GM23338 (cell line): ENCODE measurements at places on chromosomes 16 and 17. TPM values are rescaled to one million over a fixed set of nuclear protein-coding genes. Genes with fewer than 3 reads are reported as not detected.
A peak's percentile ranks its signal among the peaks of the same experiment; 100 is the strongest.

DNA sequence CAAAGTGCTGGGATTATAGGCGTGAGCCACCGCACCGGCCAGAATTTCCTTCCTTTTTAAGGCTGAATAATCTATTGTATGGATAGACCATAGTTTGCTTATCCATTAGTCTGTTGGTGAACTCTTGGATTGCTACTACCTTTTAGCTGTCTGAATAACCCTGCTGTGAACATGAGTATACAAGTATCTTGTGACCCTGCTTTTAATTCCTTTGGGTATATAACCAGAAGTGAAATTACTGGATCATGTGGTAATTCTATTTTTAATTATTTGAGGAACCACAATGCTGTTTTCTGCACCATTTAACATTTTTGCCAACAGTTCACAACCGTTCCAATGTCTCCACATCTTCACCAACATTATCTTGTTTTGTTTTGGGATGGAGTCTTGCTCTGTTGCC is 4.6 kb upstream of the OTOA start:
- no peak overlapping the region for H3K27ac ChIP-seq
- H3K36me3 ChIP-seq, result no peaks in the 10 kb centered on the region
- H3K4me1 ChIP-seq, result 0 out of 2 replicates have a peak, but pooled peaks cover 3% of the 10 kb centered on the region
- H3K27me3 ChIP-seq, result no peaks in the 10 kb centered on the region; the same call in 1 of the 2 replicates
- DNase-seq, result no peak

Gene CD300LB
- not detected in 2 replicates for polyA plus RNA-seq

GRCh38 chr17:19645734-19646201 is 2.8 kb upstream of the ALDH3A2 start:
- H3K27ac ChIP-seq, result no peak overlapping the region
- H3K27me3 ChIP-seq, result peaks cover 30% of the 10 kb centered on the region

Gene SMPD3
- 0.57 and 0.68 TPM in 2 replicates for polyA plus RNA-seq

Gene SEZ6
- 1.0 TPM in 2 replicates for polyA plus RNA-seq

DNA sequence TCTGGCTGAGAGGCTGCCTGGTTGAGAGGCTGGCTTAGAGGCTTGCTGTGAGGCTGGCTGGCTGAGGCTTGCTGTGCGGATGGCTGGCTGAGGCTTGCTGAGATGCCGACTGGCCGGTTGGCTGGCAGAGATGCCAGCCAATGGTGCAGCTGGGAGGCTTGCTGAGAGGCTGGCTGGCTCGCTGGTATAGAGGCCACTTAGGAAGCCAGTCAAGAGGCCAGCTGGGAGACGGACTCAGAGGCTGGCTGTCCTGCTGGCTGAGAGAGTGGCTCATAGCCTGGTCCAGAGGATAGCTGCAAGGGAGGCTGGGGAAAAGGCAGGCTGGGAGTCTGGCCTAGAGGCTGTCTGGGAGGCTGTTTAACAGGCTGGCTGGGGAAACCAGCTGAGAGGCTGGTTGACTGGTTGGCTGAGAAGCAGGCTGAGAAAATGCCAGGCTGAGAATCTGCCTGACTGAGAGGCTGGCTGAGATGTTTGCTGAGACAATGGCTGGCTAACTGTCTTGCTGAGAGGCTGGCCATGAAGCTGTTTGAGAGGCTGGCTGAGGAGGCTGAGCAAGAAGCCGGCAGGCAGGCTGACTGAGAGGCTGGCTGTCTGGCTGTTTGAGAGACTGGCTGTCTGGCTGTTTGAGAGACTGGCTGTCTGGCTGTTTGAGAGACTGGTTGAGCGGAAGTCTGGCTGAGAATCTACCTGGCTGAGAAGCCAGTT is 37.5 kb upstream of the ACSM2B start:
- DNase-seq, result no peak
- H3K4me1 ChIP-seq, result no peaks in the 10 kb centered on the region
- no peak overlapping the region for H3K4me3 ChIP-seq
- no peaks in the 10 kb centered on the region for H3K27me3 ChIP-seq
- no peaks in the 10 kb centered on the region for H3K36me3 ChIP-seq
- no peak overlapping the region for H3K27ac ChIP-seq

DNA sequence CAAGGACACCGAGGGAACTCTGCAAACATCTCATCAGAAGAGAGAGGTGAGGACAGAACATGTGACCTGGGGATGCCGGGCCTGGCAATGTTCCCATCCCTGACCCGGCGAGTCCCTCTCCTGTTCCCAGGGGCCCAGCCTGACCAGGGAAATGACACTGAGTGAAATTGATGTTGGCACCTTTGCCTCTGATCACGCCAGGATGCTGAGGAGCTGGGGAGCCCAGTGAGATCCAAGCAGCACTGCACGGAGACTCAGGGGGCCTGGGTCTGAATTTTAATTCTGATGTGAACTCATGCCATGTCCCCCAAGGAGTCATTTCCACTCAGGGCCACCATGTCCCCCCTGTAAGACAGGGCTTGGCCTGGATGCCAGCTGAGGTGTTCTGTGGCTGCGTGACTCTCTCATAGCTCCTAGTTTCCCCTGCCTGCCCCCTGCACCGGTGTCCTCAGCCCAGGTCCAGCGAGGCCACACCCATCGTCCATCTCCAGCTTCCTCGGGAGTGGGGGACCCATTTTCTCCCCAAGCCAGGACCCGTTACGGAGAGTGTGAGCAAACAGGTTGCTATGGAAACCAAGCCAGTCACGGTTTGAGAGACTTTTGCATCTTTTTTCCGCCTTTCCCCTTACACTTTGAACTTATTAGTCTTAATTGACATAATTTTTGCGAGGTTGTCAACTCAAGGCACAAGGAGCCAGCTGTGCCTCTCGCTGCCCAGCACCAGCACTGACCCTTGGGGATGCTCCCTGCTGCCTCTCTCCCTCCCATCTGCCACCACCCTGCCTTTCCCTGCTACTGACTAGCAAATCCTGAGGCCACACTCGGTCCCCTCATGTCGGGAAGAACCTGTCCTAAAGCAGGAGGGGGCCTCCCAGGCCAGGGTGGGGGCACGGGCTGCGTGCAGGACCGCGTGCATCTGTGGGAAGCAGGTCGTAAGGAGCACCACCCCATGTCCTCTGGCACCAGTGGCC is 150.0 kb downstream of the SDK2 start:
- no peak overlapping the region for H3K4me3 ChIP-seq
- no peaks in the 10 kb centered on the region for H3K36me3 ChIP-seq
- H3K27ac ChIP-seq, result no peak overlapping the region
- DNase-seq, result no peak
- H3K27me3 ChIP-seq, result no peaks in the 10 kb centered on the region

GRCh38 chr16:58098207-58099096 is 30.7 kb downstream of the CFAP20 start:
- no peak overlapping the region for H3K27ac ChIP-seq
- H3K4me1 ChIP-seq, result peaks cover 11% of the 10 kb centered on the region
- H3K4me3 ChIP-seq, result no peak overlapping the region
- H3K36me3 ChIP-seq, result no peaks in the 10 kb centered on the region
- no peaks in the 10 kb centered on the region for H3K27me3 ChIP-seq
- DNase-seq, result no peak

- peak overlapping the region; percentile 93; the same call in 1 of the 2 replicates for H3K4me3 ChIP-seq
- H3K27ac ChIP-seq, result peak overlapping the region; percentile 28; the same call in 1 of the 2 replicates
- peaks cover 40% of the 10 kb centered on the region for H3K4me1 ChIP-seq
- DNase-seq, result no peak
- H3K36me3 ChIP-seq, result peaks cover 4% of the 10 kb centered on the region; the same call in 1 of the 2 replicates
- no peaks in the 10 kb centered on the region for H3K27me3 ChIP-seq
Observed at GRCh38 chr17:65057531-65058090, 1.1 kb upstream of the GNA13 start.

GRCh38 chr16:6827931-6828330 is 504.7 kb upstream of the RBFOX1 start:
- H3K4me3 ChIP-seq, result no peak overlapping the region
- DNase-seq, result no peak
- peaks cover 10% of the 10 kb centered on the region; the same call in 1 of the 2 replicates for H3K36me3 ChIP-seq
- no peaks in the 10 kb centered on the region for H3K4me1 ChIP-seq
- no peaks in the 10 kb centered on the region for H3K27me3 ChIP-seq

GRCh38 chr16:13269905-13270528 is 368.6 kb downstream of the SHISA9 start:
- H3K4me3 ChIP-seq, result no peak overlapping the region
- peaks cover 6% of the 10 kb centered on the region; the same call in 1 of the 2 replicates for H3K4me1 ChIP-seq
- no peaks in the 10 kb centered on the region for H3K27me3 ChIP-seq
- H3K27ac ChIP-seq, result no peak overlapping the region

Gene KRTAP9-8
- not detected in 2 replicates for polyA plus RNA-seq

GRCh38 chr17:8649157-8650118 is 18.9 kb upstream of the MYH10 start:
- H3K27ac ChIP-seq, result no peak overlapping the region
- H3K4me1 ChIP-seq, result peaks cover under 1% of the 10 kb centered on the region
- no peaks in the 10 kb centered on the region for H3K36me3 ChIP-seq

Gene HAS3
- polyA plus RNA-seq, result 7.3 TPM in 2 replicates

GRCh38 chr17:80835816-80836657 is 155.6 kb upstream of the CHMP6 start:
- no peaks in the 10 kb centered on the region for H3K27me3 ChIP-seq
- no peak overlapping the region for H3K27ac ChIP-seq
- H3K4me3 ChIP-seq, result no peak overlapping the region
- no peak for DNase-seq

- no peak overlapping the region for H3K4me3 ChIP-seq
- no peaks in the 10 kb centered on the region for H3K36me3 ChIP-seq
- H3K27ac ChIP-seq, result no peak overlapping the region
- DNase-seq, result no peak
- H3K27me3 ChIP-seq, result peaks cover 30% of the 10 kb centered on the region
Observed at GRCh38 chr17:43753493-43754129, 5.0 kb downstream of the SOST start.

Gene CDC6
- polyA plus RNA-seq, result 40.6 and 46.2 TPM in 2 replicates

DNA sequence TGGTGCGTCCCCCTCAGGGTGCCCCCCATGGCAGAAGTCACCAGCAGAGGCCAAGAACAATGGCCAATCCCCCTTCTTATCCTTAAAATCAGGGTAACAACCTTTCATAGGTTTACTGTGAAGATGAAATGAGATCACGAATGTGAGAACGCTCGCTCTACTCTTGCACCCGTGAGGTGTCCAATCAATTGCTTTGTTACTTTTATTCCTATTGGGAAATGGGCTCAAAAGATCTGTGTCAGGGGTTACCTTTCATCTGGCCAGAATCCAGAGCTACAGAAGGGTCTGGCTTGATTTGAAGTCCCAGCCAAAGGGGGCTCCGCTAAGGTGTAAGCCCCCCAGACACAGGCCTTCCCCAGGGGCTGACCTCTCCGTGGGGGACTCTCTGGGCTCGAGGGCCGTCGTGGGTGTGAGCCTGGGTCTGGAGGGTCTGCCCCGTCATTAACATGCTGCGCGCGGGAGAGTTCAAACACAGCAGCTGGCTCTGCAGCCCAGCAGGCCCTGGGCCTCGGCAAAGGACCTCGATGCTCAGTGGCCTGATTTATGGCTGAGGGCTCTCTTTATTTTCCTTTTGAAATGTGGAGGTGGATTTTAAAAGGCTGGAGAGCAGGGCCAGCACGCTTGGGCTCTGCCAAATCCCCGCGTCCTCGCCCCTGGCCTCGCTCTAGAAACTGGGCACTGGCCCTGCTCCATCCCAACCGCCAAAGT is 10.4 kb downstream of the ABR start:
- H3K4me1 ChIP-seq, result no peaks in the 10 kb centered on the region
- H3K4me3 ChIP-seq, result no peak overlapping the region
- no peaks in the 10 kb centered on the region for H3K27me3 ChIP-seq
- no peak overlapping the region for H3K27ac ChIP-seq
- no peak for DNase-seq

Gene CCL18
- polyA plus RNA-seq, result not detected in 2 replicates

DNA sequence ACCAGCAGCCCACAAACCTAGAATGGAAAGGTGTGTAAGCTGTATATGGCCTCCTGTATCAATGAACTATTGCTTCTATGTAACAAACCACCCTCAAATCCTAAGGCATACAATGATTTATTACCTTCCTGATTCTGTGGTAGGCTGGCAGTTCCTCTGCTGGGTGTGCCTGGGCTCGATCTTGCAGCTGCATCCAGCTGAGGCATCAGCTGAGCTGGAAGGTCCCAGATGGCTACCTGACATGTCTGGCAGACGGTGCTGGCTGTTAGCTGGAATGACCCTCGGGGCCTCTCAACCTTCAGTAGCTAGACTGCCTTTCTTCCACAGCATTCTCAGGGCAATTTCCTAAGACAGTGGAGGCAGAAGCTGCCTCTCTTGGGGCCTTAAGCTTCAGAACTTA is 152.7 kb downstream of the RAB11FIP4 start:
- H3K4me1 ChIP-seq, result peaks cover 5% of the 10 kb centered on the region; the same call in 1 of the 2 replicates
- H3K27ac ChIP-seq, result no peak overlapping the region
- no peaks in the 10 kb centered on the region for H3K27me3 ChIP-seq
- no peak overlapping the region for H3K4me3 ChIP-seq
- no peak for DNase-seq

Gene TPPP3
- 0.26 and 1.3 TPM in 2 replicates for polyA plus RNA-seq

DNA sequence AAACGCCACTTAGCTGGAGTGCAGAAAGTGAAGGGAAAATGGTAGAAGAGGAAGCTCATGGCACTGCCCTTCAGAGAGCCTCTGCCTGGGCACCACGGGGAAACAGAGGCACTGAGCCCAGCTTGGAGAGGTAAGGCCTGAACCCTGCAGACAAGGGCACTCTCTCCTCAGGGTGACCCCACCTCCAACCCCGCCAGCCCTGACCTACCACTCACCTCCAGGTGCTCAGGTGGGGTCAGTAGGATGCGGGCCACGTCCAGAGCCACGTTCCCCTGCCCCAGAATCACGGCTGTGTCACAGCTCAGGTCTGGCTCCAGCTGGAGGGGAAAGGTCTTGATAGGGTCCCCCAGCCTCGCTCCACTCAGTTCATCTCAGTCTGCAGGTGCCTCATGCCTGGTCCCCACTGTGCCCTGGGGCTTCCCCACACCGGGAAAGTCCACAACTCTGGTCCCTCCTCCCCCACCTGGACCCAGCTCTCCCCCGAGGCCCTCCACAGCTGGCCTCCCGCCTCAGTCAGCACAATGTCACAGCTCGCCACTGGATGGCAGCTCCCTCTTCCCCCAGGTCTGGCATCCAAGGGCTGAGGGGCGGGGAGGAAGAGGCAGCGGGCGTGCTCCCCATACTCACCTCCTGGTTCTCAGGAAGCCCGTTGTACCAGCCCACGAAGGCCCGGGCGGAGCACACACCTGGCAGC is 6.0 kb upstream of the GRIN2C start:
- H3K36me3 ChIP-seq, result no peaks in the 10 kb centered on the region
- H3K4me1 ChIP-seq, result peaks cover 4% of the 10 kb centered on the region; the same call in 1 of the 2 replicates
- peak; percentile 47 for DNase-seq
- no peak overlapping the region for H3K27ac ChIP-seq

GRCh38 chr17:9238340-9239245 is 217.3 kb downstream of the NTN1 start:
- H3K27ac ChIP-seq, result no peak overlapping the region
- peak overlapping the region; percentile 61 for H3K4me3 ChIP-seq
- H3K27me3 ChIP-seq, result peaks cover 12% of the 10 kb centered on the region; the same call in 1 of the 2 replicates
- DNase-seq, result no peak
- H3K4me1 ChIP-seq, result peaks cover 17% of the 10 kb centered on the region
